Activated T-cell treated with anti-CD3 and anti-CD28 coated beads, Interleukin-2, amount 50 U/mL, for 4 hours (primary cell): ENCODE measurements at places on chromosomes 2 and 18. TPM values are rescaled to one million over a fixed set of nuclear protein-coding genes. Genes with fewer than 3 reads are reported as not detected.

Gene TAF4B
- total RNA-seq, result 22.5 TPM

Gene IL1RL2
- 0.60 TPM for total RNA-seq

Gene CEBPZOS
- total RNA-seq, result 37.0 TPM

Gene C2orf66
- total RNA-seq, result not detected

Gene LIMS3
- total RNA-seq, result 0.57 TPM
